Activated T-cell treated with anti-CD3 and anti-CD28 coated beads for 48 hours (primary cell): ENCODE measurements at places on chromosomes 2 and 18.

GRCh38 chr2:162365392-162365791, 21.5 kb downstream of the GCA start:
- DNase-seq: no peak

DNA sequence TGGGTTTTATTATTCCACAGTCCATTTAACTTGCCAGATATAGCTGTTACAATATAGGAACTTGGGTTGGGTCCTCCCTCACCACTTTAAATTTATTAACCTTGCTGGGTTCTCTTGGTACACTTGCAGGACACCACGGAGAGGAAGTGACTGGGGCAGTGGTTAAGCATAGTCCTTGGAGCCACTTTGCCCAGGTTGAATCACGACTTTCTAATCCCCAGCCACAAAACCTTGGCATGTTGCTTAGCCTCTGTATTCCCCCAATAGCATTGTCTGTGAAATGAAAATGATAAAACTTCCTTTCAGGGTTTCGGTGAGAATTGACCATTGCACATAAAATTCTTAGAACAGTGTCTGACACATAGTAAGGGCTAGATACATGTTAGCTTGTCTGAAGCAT, 221.2 kb downstream of the IRS1 start:
- no peak for DNase-seq

GRCh38 chr2:215395687-215396460, 40.0 kb downstream of the FN1 start:
- DNase-seq: no peak

GRCh38 chr2:120675460-120676130, 60.1 kb upstream of the GLI2 start:
- DNase-seq: peak; percentile 35

DNA sequence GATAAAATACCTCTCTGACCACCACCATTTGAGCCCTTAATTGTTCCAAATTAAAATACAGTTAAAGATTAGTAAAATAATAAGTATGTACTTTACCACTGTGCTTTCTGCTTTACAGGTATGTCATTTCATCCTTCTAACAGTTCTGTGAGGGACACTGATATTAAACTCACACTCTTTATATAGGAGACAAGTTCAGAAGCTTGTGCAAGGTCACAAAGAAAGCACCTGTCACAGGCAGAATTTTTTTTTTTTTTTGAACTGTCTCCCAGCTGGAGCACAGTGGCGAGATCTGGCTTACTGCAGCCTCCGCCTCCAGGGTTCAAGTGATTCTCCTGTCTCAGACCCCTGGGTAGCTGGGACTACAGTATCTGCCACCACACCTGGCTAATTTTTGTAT, 21.6 kb upstream of the GPR75 start:
- DNase-seq: no peak

- DNase-seq: no peak
These were observed 120.2 kb downstream of the CD8B2 start for GRCh38 chr2:106607371-106607770.

- no peak for DNase-seq
These were observed 48.4 kb downstream of the MAP2 start for GRCh38 chr2:209472112-209472832.

DNA sequence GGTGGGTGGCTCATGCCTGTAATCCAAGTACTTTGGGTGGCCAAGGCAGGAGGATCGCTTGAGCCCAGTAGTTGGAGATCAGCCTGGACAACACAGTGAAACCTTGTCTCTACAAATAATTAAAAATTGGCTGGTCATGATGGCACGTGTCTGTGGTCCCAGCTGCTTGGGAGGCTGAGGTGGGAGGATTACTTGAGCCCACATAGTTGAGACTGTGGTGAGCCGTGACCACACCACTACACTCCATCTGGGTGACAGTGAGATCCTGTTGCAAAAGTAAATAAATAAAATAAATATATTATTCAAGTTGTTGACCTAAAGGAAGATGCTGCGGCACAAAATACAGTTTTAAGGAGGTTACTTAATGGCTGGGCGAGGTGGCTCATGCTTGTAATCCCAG, 72.7 kb downstream of the LAMA3 start:
- DNase-seq: no peak

- DNase-seq: no peak
These were observed 73.0 kb downstream of the FSIP2 start for GRCh38 chr2:185811580-185811979.

- no peak for DNase-seq
These were observed at the start of gene PLEK for GRCh38 chr2:68365087-68365486. Gene PLEK, plus strand, starts transcription at chr2:68365282. Its CDS starts 70 bp downstream, at chr2:68365352.

- DNase-seq: no peak
These were observed 6.3 kb downstream of the ALPG start for GRCh38 chr2:232412986-232413385.

DNA sequence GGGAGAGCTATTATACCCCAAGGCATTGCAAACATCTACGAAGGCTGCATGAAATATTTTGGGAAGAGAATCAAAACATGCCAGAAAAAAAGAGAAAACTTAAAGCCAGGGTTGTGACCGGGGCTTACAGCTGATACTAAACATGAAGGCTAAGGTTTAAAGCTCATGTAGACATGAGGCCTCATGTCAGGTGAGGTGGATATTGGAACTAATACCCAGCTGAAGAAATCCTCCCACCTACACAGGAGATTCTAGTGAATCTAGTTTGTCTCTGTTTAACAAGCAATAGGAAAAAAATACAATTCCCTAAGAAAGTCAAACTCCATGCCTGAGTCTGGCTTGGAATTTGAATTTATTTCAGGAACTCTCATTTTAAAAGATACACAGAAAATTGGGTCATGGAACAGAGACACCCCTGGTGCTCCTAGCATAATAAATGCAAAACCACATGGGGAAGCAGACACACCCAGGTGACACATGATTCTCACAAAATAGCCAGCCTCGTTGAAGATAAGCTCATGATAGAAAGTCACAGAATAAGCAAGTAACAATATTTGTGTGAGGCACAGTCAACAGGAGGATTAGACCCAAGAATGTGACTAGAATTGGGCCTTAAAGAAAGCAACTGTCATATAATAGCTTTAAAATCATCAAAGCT, 42.2 kb downstream of the UPP2 start:
- no peak for DNase-seq

- DNase-seq: no peak
These were observed 242.7 kb downstream of the ASXL3 start for GRCh38 chr18:33820517-33821371.

GRCh38 chr2:4882941-4883340, 809.2 kb upstream of the SOX11 start:
- DNase-seq: no peak

- DNase-seq: no peak
These were observed 325.8 kb downstream of the CYP26B1 start for GRCh38 chr2:71821856-71822255.

GRCh38 chr2:189483980-189484740, 42.9 kb downstream of the WDR75 start:
- no peak for DNase-seq

GRCh38 chr2:108169982-108170625, 69.7 kb upstream of the SULT1C3 start:
- no peak for DNase-seq

DNA sequence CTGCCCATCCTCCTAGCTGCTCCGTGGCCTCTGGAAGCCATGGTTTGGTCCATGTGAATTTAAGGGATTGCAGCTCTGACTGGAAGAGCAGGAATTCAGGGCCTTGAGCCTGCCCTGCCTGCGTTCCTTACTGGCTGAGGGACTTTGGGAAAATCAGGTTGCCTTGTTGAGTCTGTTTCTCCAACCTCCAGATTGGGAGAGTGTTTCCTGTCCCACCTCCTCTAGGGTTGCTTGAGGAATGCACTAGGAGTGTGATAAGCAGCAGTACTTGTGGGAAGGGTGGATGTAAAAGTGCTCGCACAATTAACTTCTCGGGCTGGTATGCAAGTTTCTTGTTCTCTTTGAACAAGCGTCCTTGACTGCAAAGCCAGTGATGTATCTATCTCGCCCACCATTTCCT, 84.4 kb upstream of the YWHAQ start:
- DNase-seq: no peak

DNA sequence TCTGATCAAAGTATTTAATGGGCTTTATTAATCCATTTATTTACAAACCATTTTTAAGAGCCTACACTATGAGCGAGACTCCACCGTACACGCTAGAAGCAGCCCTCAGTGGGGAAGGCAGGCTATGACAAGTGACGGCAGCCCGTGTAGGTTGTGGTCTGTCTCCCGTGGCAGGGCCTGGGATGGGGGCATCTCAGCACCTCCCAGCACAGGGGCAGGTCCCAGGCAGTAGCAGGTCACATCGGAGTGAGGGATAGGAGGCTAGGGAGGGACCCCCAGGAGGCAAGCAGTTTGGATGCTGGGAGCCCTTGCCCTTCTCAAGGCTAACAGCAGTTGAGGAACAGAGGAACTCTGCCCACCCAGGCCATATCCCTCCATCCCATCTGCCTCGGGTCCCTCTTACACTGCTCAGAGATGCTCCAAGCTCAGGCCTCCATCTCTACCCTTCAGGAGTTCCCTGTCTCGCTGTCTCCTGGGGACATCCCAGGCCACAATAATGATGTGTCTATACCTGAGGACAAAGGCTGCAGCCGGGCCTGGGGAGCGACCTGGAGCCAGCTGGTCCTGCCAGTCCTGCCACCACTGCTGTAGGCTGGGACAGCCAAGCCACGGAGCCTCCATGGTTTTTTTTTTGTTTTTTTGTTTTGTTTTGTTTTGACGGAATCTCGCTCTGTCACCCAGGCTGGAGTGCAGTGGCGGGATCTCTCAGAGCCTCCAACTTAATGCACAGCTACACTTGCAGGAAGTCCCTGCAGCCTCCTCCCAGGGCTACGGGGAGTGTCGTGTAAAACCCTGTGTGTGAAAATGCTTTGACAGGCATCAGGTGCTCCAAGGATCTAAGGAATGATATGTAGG, 92.0 kb downstream of the NDUFA10 start:
- DNase-seq: no peak

GRCh38 chr2:113127646-113128570, 510 bp downstream of the IL1RN start:
- DNase-seq: no peak

DNA sequence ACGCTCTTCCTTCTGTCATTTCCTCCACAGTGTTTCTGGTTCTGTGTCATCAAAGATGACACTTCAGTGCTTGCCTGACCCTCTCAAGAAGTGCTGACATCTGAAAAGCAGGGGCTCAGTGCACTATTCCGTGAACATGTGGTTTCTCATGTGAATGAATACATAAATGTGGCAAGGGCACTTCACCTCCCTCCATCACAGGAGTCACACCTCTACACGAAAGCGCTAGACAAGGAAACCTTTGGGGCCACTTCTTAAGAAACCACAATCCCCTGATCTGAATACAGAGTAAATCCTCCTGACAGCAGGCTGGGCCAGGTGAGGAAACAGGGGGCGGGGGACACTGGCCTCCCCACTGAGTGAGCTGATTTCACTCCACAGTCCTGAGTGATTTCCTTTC, 145.8 kb upstream of the ACAA2 start:
- DNase-seq: no peak

DNA sequence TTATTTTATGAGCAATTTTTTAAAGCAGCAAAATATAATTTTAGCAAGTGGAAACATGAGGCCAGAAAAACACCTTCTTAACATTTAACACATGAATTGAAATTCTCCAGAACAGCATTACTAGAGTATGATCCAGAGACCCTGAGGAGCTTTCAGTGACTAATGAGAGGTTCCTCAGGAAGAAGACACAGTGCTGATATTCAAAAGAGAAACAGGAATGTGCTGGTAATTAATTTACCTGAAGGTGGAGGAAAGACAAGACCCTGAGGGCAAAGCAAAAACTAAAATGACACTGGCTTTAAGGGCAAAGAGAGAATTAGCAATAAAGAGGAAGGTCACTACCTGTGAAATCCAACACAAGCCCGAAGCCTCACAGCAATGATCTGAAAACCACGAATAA, 97.0 kb downstream of the CDH2 start:
- DNase-seq: no peak

GRCh38 chr18:66156946-66157687, 406.3 kb downstream of the CDH7 start:
- no peak for DNase-seq

GRCh38 chr2:227462462-227462951, 9.4 kb upstream of the AGFG1 start:
- peak; percentile 21 for DNase-seq

DNA sequence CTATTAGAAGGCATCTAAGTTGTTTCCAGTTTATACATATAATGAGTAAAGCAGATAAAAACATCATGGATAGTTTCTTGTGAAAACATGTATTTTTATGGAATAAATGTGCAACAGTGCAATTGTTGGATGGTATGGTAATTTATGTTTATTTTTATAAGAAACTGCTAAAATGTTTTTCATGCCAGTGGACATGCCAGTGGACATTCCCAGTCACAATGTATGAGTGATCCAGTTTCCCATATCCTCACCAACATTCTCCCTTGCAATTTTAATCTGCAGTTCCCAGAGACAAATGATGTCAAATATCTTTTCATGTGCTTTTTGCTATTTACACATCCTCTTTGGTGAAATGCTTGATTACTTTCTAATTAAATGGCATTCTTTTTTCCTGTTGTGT, 818.6 kb downstream of the SUCLG1 start:
- DNase-seq: no peak

DNA sequence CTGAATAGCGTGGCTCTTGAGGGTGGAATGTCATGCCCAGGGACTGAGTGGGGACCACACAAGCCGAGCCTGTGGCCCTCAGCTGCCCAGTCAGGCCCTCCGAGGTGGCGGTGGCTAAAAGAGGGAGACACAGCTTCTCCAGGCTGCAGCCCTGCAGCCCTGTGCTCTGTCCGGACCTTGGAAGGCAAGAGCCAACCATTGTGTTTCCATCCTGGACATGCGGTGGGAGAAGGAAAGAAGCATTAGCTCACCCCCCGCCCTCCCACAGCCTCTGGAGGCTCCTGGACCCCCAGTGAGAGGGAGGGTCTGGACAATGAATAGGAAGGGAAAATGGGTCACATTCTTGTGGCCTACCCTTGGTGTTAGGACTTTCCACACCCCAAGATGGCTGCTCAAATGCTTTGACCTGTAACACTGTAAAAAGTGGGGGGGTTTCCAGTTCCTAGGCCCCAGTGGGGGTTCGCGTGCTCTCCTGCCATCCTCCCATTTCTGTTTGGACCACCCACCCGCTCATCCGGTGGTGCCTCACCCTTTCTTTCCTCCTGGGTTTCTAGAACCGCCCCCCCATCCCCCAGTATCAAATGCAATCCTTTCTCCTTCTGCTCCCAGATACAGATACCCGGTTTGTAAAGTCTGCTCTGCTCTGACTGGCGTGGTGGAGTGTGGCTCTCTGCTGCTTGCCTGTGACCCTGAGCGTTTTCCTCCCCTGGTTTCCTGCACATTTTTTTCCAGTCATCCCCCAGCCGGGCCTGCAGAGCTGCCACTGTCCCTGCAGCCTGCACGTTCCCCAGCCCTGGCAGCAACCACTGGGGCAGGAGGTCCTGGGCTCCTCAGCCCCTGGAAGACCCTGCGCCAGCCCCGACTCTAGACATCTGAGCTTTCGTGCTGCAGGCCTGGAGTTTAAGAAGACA, 36.3 kb upstream of the SMAD7 start:
- DNase-seq: no peak

GRCh38 chr2:171433763-171434012, at the start of gene METTL8:
Gene METTL8, minus strand, starts transcription at chr2:171433990. Its CDS starts 41,805 bp downstream, at chr2:171392185.
- DNase-seq: no peak
